ENCODE measurements at places on chromosomes 13 and 19. TPM values are rescaled to one million over a fixed set of nuclear protein-coding genes. Genes with fewer than 3 reads are reported as not detected.

- no peak for ATAC-seq
These were observed 4.9 kb downstream of the TMEM59L start for GRCh38 chr19:18617562-18617961.

- peak; percentile 40 for ATAC-seq
These were observed 2.7 kb downstream of the UHRF1 start for GRCh38 chr19:4911786-4912672.

DNA sequence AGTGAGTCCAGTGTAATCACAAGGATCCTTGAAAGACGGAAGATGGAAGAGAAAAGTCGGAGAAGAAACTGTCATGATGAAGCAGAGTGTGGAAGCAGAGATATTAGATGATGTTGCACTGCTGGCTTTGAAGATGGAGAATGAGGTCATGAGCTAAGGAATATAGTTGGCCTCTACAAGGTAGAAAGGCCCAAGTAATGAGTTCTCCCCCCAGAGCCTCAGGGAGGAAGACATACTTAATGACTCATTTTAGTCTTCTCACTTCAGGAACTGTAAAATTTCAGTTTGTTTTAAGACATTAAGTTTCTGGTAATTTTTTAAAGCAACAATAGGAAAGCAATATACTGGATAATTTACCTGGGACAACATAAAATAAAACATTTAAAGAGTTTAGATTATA, 1331.5 kb upstream of the PCDH20 start:
- ATAC-seq, result no peak

DNA sequence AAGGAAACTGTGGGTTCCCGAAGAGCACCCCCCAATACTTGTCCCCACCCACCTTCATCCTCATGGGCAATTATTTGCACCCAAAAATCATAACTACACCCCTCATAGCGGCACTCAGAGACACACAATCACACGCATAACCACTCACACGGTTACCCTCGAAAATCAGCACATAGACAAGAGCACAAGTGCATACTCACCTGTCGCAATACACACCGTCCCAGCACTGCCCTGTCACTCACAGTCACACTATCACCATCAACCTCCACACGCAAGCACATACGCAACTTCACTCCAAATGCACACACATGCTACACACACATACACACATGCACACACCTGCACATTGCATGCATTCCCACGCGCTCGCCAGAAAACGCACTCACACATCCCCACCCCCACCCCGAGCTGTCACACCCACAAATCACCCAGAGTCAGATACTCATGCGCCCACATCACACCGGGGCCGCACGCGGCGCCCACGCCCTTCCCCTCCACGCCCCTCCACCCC, 535 bp downstream of the COL5A3 start:
- ATAC-seq, result no peak

DNA sequence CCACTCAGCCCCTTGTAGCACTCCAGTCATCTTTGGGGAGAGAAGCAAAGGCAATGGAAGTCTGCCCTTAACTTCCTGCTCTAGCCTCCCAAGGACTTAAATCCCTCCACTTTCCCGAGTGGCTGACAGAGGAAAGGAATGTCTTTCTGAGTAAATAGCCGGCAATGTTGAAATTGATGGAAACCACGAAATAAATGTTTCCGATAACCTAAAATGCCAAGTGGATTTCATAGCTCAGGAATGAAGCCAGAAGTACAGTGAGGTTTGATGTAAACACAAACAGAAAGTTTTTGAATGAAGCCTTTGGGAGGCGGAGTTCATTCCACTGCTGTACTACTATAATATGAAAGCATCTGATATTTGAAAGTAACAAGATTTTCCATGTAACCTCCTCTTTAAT, 14.0 kb upstream of the TBC1D4 start:
- no peak for ATAC-seq

DNA sequence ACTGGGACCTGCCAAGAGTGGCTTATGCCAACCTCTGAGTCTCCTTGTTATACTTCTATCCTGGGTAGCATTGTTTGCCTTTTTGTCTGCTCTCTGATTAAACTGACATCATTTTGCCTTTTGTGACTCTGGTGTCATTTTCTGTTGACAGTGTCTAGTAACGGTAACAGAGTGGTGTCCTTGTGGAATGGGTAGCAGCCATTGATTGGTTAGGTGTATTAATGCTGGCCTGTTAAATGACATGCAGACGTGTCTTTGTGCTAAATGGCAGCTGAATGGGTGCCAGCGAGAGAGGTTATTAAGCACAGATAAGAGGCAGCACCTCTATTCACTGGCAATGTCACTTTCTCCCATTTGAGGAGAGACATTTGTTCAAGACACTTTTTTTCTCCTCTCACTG, 1289.4 kb downstream of the PCDH9 start:
- no peak for ATAC-seq

DNA sequence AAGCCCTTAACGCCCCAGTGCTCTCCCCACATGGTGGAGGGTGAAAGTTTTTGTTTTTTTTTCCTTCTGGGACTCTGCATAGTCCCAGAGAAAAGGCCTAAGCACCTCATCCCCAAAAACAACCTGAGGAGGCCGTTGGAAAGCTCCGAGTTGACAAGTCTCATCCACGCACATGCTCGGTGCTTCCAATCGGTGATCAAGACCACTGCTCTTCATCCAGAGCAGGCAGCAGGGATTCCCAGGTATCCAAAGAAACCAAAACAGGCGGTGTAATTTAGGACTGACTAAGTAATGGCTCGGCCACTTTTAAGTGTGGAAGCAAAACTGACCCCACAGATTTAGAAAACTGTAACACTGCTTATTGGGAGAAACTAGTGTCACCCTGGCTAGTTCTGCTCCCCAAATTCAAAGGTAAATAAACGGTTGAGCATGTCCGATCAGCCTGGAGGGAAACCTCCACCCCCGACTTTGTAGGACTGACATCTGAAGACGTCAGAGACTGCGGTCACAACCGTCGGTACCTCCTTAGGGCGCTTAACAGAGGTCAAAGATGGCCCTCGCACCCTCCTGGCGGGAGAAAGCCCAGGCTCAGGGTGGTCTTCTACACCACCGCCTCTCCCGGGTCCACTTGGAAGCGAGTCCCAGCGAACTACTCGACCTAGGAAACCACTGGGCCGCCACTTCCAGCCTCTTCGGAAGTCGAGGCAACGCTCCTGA, 997 bp upstream of the ZNF446 start:
- no peak for ATAC-seq

GRCh38 chr13:46663206-46664037, 110.5 kb downstream of the LRCH1 start:
- no peak for ATAC-seq

The NECTIN2 gene
- 47.8 TPM for total RNA-seq

The VSTM1 gene
- total RNA-seq, result not detected

The HOOK2 gene
- 13.5 TPM for total RNA-seq

The SERPINE3 gene
- total RNA-seq, result not detected

The ZNF528 gene
- total RNA-seq, result 25.8 TPM

The NDFIP2 gene
- total RNA-seq, result 10.2 TPM

The ZNF677 gene
- 15.8 TPM for total RNA-seq

The TRAPPC5 gene
- 64.6 TPM for total RNA-seq

The GIPR gene
- total RNA-seq, result 0.54 TPM

- no peak for ATAC-seq
These were observed at the start of gene IGFLR1 for GRCh38 chr19:35742121-35742724. IGFLR1 (minus strand) TSS chr19:35742452; CDS start chr19:35741180, 1,272 bp downstream.

GRCh38 chr19:53102756-53103233, 427 bp downstream of the ZNF160 start:
- peak; percentile 16 for ATAC-seq

GRCh38 chr13:113298043-113298945, 1.3 kb downstream of the LAMP1 start:
- ATAC-seq, result no peak

- peak; percentile 76 for ATAC-seq
These were observed 7.1 kb downstream of the NFIX start for GRCh38 chr19:13002166-13002898.

The LRRC63 gene
- total RNA-seq, result not detected
